Stimulated activated CD4-positive, alpha-beta T cell treated with anti-CD3 and anti-CD28 coated beads, Interleukin-15, amount 100 ng/mL, for 48 hours (primary cell): ENCODE measurements at places on chromosomes 1 and 21.

DNA sequence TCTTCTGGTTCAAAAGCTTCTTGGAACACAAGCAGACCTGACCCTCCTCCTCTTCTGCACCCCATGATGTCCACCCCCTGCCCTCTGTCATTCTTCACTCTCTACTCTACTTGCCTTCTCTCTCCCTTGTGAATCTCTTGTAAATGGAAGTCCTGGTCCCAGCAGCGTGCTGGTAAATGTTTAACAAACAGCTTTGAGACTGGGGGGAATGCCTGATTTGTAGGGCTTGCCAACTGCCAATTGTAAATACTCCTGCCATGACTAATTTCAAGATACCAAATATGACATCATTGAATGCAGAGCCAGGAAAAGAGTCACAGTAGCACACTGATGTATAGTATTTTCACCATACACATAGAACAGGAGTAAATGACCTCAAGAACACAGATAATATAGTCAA lies 40.9 kb upstream of the LRRN2 start:
- DNase-seq: no peak

GRCh38 chr1:223114871-223115270 lies 28.2 kb downstream of the TLR5 start:
- DNase-seq: no peak

- DNase-seq: no peak
These were observed 160.1 kb downstream of the TRIM33 start for GRCh38 chr1:114350731-114351445.

DNA sequence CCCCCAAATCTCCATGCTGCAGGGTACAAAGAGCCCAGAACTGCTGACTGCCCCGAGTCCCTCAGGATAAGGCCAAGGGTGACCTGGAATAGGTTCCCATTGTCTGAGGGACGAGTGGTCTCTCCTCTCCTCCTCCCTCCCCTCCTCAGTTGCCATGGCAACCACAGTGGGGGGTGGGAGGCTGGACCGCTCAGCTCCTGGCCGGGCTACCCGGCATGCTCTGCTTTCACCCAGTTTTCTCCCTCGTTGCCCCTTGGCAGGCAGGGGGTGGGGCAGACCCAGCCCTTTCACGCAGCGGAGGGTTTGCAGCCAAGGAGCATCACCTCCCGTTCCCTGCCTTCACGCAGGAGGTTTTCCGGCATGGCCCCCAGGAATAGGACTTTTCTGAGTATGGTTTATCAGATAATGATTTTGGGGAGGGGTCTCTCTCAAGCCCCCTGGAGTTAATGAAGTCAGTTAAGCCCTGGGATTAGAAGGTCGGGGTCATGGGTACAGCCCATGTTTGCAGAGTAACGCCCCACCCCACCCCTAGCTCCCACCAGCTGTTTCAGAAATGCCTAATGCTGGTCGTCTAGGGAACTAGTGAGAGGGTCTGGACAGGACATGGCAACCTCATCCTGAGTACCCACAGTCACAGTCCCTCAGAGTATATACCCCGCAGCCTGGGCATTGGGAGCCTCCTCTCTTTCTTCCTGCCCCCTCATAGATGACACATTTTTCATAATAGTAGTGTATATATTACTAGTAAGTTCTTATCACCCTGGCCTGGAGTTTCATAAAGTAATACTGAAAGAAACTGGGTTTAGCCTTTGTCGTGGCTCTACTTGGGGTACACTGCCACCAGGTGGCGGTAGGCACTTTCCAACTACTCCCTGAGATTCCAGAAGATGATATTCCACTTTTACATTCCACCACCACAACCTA lies 20.7 kb downstream of the C1QB start:
- no peak for DNase-seq

GRCh38 chr1:69523032-69523431 lies 44.7 kb upstream of the LRRC7 start:
- no peak for DNase-seq

GRCh38 chr1:179278920-179279319 lies 14.7 kb upstream of the SOAT1 start:
- DNase-seq: no peak

DNA sequence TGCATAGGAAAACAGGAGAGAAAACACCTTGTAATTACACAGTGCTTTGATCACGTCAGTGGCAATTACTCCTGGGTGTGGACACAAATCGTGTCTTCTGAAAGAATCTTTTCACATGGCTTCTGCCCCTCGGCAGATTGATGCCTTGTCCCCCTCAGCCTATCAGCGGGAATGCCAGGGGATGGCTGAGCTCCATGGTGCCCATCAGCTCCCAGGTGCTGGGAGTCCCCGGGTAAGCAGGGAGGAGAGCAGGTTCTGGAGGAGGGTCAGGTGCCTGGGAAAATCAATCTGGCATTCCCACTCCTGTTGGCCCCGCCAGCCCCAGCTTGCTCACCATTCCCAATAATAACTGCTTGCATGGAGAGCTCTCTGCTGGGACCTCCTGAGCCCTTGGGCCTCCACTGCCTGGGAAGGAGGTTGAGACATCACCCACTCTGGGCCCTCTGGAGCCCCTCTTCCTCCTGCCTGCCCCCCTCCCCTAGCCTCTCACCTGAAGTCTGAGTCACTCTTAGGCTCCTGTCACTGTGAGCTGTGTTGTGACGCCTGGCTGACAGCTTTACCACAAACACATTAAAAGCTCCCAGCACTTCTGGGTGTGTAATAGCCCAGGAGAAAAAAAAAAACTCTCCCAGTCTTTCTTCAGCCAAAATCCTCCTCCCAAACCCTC lies 4.9 kb downstream of the CAMK2N1 start:
- DNase-seq: no peak

DNA sequence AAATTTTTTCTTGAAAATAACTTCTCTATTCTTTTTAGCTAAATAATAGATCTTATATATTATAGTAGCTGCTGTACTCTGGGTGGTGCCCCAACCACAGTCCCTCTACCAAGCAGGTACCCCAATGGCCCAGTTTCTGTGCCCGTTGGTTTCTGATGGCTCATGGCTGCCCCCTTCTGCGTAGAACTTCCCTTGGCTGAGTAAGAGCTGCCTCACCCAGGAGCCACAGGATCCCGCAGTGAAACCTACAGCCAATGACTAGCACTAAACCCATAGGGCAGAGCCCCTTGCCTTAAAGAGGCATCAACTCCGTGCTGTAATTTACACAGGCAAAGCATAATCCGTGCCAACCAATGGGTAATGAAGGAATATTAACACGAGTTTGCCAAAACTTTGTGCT lies 247.5 kb downstream of the USH2A start:
- no peak for DNase-seq

DNA sequence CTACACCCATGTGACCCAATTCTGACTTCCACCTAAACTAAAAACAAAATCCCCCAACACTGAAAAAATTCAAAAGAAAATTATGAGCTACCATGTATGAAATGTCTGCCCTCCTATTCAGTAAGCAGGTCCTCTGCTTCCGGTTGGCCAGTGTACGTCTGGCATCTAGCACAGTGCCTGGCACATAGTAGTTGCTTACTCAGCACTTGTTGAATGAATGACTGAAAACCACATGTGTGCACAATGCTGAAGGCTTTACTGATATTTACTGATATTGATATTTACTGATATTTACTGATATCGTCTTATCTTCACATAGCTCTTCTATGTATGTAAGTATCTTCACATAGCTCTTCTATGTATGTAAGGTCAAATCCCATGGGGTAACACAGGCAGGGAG lies 642.2 kb downstream of the SMYD3 start:
- no peak for DNase-seq

DNA sequence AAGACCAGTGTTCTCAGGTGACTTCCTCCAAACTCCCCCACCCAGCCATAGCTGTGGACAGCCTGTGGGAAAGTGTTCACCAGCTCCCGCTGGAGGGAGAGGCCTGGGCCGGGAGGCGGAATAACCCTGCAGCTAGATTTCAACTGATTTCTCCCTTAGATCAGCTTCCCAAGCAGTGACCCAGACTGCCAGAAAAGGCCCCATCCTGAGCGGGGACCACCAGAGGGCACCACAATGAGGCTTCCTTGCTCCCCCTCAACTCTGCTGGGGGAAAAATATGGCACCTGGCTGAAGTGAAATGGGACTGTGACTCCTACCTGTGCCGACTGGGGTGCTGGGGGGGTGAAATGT lies 50.8 kb downstream of the RHBG start:
- no peak for DNase-seq

DNA sequence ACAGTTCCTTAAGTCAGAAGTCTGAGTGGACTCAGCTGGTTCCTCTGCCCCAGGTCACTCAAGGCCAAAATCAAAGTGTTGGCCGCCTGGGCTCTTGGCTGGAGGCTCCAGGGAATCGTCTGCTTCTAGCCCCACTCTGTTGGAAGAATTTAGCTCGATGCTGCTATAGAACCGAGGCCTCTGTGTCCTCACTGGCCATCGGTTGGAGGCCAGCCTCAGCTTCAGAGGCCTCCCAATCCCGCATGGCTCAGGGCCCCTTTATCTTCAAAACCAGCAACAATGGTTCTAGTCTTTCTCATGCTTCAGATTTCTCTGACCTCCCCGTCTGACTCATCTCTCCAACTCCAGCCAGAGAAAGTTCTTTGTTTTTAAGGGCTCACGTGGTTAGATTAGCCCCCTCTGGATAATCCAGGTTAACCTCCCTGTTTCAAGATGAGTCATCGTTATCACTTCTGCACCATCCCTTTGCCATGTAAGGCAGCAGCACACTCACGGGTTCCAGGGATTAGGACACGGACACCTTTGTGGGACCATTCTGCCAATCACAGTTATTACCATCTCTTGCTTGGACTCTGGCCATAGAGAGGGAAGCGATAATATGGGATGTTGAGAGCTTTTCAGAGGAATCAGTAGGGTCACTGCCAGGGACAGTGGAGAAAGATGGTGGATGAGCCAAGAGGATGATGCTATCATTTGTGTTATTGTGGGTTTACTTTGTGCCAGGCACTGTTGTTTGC lies 13.6 kb downstream of the FHAD1 start:
- DNase-seq: no peak

DNA sequence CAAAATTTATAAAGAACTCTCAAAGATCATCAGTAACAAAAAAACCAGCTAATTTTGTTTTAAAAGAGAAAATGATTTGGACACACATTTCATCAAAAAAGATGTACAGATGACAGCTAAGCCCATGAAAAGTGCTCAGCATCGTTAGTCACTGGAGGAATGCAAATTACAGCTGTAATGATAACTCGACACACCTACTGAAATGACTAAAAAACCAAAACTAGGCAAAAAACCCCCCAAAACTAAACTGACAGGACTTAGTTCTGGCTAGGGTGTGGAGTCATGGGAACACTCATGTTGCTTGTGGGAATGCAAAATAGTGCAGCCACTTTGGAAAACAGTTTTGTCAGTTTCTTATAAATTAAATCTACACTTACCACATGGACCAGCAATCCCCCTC lies 59.5 kb downstream of the CNIH3 start:
- no peak for DNase-seq

GRCh38 chr1:205588636-205589035 lies 43.2 kb downstream of the ELK4 start:
- no peak for DNase-seq

- DNase-seq: no peak
These were observed 65.4 kb downstream of the ALPL start for GRCh38 chr1:21574466-21575151.

- DNase-seq: no peak
These were observed 38.9 kb downstream of the DR1 start for GRCh38 chr1:93384656-93385055.

- no peak for DNase-seq
These were observed 27.2 kb downstream of the MRPL37 start for GRCh38 chr1:54227091-54227602.

GRCh38 chr1:20830378-20830777 lies 43.3 kb upstream of the HP1BP3 start:
- DNase-seq: no peak

- DNase-seq: peak; percentile 8
These were observed 771 bp downstream of the EIF4G3 start for GRCh38 chr1:21175670-21176581.

DNA sequence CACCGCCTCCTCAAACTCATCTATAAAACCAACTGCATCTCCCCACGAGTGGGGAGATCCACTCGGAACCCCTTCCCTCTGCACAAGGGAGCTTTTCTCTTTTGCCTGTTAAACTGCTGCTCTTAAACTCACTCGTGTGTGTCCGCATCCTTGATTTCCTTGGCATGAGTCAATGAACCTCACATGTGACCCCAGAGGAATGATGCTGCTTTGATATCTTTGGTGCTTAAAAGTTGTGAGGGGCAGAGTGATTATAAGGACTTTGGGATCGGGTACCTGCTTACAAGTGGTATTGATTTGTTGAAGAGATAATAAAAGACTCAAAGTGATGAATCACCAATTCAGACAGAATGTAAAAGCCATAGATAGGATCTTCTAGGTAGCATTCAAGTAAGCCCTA lies 125.3 kb downstream of the GREM2 start:
- DNase-seq: no peak
